ENCODE measurements at places on chromosomes 3 and 15. TPM values are rescaled to one million over a fixed set of nuclear protein-coding genes. Genes with fewer than 3 reads are reported as not detected.

Gene BCHE
- total RNA-seq = 0.13 TPM

Gene CHRFAM7A
- total RNA-seq = 5.3 TPM

Gene C3orf22
- not detected for total RNA-seq

Gene PRTG
- 4.4 TPM for total RNA-seq

Gene PIGBOS1
- 10.0 TPM for total RNA-seq

Gene ERICH6
- total RNA-seq = not detected

Gene PDIA5
- 43.8 TPM for total RNA-seq

All from thoracic aorta endothelial cell (primary cell).